HuH-7 (cell line): ENCODE measurements at places on chromosomes 12 and 14.

DNA sequence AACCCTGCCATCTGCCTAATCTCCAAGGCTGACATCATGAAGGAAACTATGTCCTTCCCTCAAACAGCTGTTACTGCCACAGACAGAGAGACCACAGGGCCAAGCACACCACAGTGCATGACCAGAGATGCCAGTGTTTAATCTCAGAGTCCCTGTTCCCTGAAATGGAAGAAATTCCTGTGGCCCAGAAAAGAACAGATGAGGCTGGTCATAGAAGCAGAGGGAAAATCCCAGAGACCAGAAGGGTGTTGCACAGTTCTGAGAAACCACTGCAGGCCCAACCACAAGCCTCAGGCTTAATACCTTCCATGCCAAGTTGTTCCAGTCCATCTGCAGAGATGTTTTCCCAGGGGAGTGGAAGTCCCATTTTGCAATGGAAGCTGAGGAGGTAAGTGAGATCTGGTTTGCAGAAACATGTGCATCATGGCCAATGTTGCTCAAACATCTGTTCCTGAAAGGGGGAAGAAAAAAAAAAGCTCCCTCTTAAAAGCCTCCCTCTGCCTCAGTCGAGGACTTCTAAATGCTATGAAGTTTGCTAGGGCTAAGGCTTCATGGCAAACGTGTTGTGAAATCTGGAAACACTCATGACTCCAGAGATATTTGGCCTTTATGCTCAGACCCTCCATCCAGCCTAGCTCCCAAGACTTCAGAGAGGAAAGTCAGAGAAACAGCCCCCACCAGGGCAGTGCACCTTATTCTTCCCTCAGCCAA, 98.6 kb downstream of the SCARB1 start:
- DNase-seq: no peak

- no peak for DNase-seq
Measured at GRCh38 chr12:2619136-2619535, 175.6 kb upstream of the FKBP4 start.

DNA sequence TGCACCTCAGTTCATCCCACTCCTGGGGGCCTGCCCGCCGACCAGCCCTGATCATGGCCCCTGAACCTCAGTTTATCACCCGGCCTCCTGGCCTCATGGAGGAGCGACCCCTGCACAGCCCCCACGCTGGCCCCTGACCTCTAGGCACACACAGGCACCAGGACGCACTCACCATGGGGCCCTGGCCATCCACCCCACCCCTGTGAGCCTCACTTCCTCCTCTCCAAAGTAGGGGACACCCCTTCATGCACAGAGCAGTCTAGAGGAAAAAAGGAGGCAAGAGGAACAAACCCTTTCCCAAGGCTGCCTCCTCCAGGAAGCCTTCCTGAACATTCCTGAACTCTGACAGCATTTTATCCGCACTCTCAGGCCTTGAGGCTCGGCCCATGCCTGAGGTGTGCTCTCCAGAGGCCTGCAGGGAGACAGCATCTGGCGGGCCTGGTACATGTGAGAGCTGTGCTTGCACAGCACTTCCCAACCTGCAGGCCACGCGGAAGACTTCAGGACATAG, 39.4 kb downstream of the CCNK start:
- DNase-seq: no peak

GRCh38 chr12:102390068-102390467, 90.3 kb downstream of the IGF1 start:
- DNase-seq: no peak

DNA sequence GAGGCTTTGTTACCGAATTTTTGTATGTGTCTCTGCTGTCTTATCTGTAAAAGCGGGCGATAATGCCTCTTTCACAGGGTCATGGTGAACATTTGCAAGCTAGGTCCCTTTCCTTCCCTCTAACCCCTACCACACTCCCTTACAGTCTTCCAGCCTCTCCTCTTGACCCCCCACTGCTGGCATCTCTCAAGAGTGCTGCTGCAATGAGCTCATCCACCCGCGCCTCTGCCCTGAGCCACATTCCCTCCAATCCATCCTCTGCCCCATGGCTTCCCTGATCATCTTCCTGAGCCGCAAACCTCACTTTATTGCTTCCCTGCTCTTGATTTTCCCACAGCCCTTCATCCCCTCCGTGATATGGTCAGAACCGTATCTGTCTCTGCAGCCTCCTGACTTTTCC, 343.6 kb downstream of the BCL11B start:
- no peak for DNase-seq

- DNase-seq: no peak
Measured at GRCh38 chr12:27206801-27207502, 37.1 kb upstream of the STK38L start.

DNA sequence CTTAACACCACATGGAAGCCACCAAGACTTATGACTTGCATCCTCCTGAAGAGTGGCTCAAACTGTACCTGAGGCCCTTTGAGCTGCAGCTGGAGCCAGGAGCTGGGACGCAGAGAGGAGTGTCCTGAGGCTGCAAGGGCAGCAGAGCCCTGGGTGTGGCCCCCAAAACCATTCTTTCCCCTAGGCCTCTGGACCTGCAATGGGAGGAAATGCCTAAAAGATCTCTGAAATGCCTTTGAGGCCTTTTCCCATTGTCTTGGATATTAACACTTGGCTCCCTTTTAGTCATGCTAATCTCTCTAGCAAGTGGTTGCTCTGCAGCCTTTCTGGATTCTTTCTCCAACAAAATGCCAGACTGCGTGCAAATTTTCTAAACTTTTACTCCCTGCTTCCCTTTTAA, 156.1 kb downstream of the SLC38A4 start:
- DNase-seq: no peak

DNA sequence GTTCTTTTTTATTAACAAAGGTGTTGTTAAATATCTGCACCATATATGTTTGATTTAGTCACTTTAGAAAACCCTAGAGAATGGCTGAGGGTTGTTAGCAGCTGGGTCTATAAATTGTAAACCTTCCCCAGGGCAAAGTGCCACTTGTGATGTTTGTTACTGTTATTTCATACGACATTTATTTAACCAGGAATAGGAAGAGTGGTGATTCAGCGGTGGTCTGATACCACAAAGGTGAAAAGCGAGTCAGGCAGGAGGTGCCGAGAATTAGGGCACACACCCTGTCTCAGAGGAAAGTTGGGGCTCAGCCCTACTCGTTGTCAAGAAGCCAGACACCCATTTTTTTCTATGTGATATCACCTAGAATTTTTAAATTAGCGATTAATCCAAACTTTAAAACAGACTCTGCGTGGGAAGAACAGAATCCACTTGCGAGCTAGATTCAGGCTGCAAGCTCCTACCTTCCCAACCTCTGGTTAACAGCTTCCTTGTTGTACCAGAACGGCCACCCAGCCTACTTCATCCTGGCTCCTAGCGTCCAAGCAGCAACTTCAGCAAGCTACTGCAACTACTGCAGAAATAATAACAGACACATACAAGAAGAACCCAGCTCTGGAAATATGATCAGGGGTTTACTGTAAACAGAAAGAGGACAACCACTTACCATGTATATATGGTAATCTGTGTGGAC, 126.7 kb downstream of the TMEM132D start:
- DNase-seq: no peak

DNA sequence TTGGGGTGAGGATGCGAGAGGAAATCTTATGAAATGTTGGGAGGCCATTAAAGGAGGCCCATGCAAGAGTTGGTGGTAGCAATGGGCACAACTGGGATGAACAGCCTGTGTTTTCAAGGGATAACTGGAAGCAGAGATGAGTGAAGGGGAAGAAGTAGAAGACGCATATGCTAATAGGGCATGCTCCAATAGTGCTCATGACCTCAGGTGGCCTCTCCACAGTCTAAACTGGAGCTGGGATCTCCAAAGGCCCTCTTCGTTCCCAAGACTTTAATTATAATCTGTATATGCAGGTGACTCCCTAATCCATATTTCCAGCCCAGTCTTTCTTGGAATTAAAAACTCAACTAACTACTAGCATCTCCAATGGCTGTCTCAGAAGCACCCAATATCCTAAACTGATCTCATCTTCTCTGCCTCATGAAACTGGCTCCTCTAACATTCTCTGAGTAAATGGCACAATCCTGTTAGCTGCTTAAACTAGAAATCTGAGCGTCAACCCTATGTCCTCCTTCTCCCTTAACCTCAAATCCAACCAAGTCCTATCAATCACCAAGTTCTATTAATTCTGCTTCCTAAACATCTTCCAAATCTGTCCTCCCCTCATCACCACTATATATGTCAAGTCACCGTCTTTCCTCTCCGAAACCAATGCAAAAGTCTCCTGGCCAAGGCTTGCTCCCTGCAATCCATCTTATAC, 2.8 kb upstream of the AJUBA start:
- no peak for DNase-seq
